NCI-H1930 (cell line): ENCODE measurements at places on chromosomes 3 and 15.

GRCh38 chr15:89864958-89865739, 28.6 kb downstream of the AP3S2 start:
- DNase-seq = no peak

DNA sequence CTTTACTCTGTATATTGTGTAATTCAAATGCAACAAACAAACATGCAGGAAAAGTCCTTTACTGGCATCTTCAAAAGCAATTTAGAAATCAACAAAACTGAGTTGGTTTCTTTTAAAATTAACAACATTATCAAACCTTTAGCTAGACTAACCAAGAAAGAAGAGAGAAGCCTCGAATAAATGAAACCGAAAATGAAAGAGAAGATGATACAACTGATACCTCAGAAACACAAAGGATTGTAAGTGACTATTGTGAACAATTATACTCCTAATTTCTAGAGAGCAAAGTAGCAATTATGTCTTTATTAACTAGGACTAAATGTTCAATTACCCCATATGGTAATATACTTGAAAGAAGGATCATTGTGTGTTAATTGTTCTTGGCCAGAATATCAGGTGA, 49.2 kb upstream of the P3H2 start:
- DNase-seq = no peak

DNA sequence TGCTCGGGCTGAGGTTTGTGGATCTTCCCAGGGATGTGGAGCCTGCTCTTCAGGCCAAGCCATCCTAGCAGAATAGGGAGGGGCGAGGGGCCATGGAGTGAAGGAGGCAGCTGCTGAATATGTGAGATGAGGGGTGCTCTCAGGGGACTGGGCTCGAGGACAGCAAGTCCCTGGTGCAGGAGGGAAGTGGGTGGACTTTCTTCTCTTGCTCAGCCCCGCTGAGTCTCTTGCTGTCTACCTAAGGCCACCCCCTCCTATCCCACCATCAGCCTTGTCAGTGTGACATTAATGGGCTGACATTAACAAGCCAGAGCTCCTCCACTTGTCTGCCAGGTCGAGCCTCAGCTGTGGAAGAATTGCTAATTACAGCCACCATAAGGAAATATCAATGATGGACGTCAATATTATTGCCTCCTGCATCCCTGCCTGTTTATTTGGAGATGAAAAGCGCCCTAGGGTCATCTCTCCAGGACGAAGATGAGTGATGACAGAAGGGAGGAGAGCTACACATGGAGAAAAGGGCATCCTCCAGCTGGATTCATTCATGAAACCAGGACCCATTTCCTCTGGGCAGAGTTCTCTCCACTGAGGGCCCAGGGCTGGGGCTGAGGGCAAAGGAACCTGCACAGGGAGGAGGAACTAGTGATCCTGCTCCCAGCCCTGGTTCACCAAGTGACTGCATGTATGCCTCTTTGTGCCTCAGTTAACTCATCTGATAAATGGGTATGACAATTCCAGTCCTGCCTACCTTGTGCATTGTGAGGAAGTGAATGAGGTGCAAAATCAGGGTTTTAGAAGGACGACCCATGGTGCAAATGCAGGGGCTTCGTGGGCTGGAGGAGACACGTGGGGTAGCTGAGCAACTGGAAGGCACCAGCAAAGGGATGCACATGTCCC, 34.9 kb upstream of the LINGO1 start:
- no peak for DNase-seq

DNA sequence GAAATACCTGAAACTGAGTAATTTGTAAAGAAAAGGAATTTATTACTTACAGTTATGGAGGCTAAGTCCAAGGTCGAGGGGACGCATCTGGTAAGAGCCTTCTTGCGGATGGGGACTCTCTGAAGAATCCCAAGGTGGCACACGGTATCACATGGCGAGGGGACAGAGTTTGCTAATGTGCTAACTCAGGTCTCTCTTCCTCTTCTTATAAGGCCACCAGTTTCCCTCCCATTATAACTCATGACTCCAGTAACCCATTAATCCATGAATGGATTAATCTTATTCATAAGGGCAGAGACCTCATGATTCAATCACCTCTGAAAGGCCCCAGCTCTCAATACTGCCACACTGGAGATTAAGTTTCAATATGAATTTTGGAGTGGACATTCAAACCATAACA, 15.7 kb downstream of the ZBED2 start:
- no peak for DNase-seq

- DNase-seq = no peak
Measured at GRCh38 chr15:100131321-100132224, 210.2 kb downstream of the ADAMTS17 start.

- DNase-seq = no peak
Measured at GRCh38 chr3:20013396-20013795, 1.3 kb upstream of the PP2D1 start.

DNA sequence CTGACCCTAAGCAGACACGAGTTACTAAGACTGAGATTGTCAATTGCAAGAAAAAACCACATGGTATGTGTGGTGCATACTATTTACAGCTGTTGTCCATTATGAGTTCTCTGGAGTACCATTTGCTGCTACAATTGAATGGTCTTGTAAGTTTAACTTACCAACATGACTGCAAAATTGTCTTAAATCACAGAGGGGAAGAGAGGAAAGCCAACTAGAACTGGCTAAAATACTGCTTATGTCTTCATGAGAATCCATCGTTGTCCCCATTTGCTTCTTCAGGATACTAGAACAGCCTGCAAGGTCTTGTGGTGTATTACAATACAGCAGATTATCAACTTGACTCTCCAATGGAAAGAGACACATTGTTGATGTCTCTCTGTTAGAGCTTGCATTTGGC, 313.2 kb downstream of the AGBL1 start:
- no peak for DNase-seq

GRCh38 chr3:45955017-45955647, 11.9 kb downstream of the CXCR6 start:
- DNase-seq = no peak

GRCh38 chr3:32691847-32692246, 6.9 kb downstream of the CNOT10 start:
- no peak for DNase-seq

- no peak for DNase-seq
Measured at GRCh38 chr15:95300958-95301357, 1029.5 kb upstream of the NR2F2 start.

- no peak for DNase-seq
Measured at GRCh38 chr3:178845420-178846118, 226.0 kb downstream of the ZMAT3 start.

- DNase-seq = no peak
Measured at GRCh38 chr15:55014391-55015092, 182.2 kb downstream of the RSL24D1 start.

- DNase-seq = no peak
Measured at GRCh38 chr3:145915787-145916186, 245.2 kb downstream of the PLOD2 start.

DNA sequence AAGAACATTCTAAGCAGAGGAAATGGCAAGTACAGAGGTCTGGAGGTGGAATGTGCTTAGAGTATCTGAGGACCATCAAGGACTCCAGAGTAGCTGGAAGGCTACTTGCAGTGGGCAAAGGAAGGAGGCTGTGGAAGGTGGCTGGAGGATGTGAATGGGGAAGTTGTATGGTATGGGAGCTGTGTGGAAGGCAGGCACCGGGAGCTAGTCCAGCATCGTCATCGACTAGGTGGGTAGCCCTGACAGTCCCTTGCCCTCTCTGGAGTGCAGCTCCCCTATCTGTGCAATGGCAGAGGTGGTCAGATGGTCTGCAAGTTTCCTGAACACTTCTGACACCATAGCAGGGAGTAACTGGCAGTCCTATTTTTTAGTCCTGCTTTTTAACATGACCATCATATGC, 19.3 kb downstream of the CCDC13 start:
- DNase-seq = no peak

- no peak for DNase-seq
Measured at GRCh38 chr3:176208915-176209314, 988.4 kb downstream of the TBL1XR1 start.

- no peak for DNase-seq
Measured at GRCh38 chr3:42756681-42757213, 16.3 kb downstream of the CCDC13 start.

GRCh38 chr15:39300451-39301153, 280.3 kb upstream of the THBS1 start:
- DNase-seq = no peak

DNA sequence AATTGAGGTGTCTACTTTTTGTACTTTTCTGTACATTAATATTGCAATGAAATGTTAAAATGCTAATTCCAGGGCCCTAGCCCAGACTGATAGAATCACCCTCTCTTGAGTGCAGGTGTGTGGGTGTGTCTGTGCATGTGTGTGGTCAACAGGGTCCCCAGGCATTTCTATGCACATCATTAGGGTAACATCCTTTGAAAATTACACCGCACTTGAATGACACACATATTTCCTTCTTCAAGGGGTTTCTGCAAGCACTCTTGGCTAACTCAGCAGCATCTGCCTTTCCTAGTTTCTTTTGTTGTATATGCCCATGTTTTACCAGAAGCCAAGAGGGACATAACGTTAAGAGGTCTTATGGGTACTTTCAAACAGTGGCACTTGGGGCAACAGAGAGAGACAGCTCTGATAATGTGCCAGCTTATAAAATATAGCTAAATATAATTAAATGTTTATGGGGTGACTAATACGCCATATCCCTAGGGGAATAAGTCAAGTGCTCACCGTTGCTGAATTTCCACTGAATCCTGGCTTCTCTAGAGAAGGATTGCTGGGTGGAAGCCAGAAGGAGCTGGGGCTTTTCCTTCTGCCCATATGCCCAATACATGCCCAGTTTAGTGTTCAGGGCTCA, 54.5 kb upstream of the LRIG1 start:
- no peak for DNase-seq

- no peak for DNase-seq
Measured at GRCh38 chr15:29021857-29022256, 136.1 kb downstream of the APBA2 start.

DNA sequence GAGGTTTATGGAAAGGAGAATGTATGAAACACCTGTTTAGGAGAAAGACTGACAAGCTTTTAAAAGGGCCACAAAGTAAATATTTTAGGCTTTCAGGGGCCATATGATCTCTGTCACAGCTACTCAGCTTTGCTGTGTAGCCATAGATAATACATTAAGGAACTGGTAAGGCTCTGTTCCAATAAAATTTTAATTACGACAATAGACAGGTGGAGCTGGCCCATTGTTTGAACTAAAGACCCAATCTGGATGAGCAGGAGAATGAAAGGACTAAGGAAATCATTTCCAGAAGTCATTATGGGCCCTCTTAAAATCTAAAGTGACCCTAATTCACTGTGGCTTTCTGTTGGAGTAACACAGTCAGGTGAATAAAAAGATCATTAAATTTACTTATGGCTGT, 48.5 kb upstream of the SLC12A8 start:
- DNase-seq = peak; percentile 3

GRCh38 chr15:63915873-63916771, 82.4 kb upstream of the HERC1 start:
- DNase-seq = no peak
